Jurkat, Clone E6-1 (cell line): ENCODE measurements at places on chromosomes 12 and 14.
A peak's percentile ranks its signal among the peaks of the same experiment; 100 is the strongest.

- DNase-seq, result no peak
Observed at GRCh38 chr14:103510724-103511693, 11.6 kb downstream of the CKB start.

GRCh38 chr12:99736760-99737269 is 89.3 kb downstream of the GARIN6 start:
- DNase-seq, result no peak

GRCh38 chr12:75684678-75685616 is 173.5 kb upstream of the KRR1 start:
- no peak for DNase-seq

DNA sequence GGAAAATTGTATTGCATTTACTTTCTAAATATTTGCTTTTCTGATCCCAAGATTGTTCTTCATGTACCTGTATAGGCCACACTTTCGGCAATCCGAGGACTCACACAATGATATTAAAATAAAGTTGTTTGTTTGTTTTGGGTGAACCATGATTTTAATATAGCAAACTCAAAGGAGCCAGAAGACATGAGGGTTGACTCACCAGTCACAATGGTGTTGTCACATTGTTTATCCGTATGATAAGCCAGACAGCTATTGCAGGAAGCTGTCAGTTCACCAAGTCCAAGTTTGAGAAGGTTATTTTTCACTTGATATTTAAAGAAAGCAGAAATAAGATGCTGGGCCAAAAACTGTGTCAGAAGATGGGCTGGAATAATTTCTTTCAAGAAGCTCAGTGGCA is 67.1 kb upstream of the CPM start:
- no peak for DNase-seq

- DNase-seq, result no peak
Observed at GRCh38 chr12:113197518-113198077, 12.1 kb downstream of the RITA1 start.

DNA sequence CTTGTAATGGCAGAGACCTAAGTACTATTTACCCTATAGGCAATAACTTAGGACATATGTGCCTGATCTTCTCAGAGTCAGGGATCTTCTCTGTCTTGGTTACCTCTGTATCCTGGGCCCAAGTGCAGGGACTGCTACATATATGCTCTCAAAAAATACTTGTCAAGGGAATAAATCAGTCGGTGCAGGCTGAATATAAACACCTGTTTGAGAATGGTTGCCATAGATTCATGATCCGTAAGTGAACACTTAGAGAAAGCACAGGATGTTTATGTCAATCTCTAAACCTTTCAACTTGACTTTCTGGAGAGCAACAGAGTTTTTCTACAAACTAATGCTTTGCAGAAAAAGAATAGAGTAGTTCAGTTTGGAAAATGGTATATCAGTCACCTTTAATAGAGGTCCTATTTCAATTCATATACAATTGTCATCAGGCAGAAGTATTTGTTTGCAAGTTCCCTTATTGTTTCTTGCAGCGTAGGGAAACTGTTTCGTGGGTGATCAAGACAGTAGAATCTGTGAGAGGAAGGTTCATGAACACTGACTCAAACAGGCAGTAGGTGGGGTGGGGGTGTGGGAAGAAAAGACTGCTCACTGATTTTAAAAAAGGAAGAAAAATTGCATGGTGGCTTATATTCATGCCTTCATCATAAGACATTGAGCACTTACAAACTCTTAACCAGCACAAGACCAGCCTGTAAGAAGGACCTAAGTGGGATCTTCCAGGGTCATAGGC is 6.0 kb upstream of the UBE2N start:
- DNase-seq, result no peak

DNA sequence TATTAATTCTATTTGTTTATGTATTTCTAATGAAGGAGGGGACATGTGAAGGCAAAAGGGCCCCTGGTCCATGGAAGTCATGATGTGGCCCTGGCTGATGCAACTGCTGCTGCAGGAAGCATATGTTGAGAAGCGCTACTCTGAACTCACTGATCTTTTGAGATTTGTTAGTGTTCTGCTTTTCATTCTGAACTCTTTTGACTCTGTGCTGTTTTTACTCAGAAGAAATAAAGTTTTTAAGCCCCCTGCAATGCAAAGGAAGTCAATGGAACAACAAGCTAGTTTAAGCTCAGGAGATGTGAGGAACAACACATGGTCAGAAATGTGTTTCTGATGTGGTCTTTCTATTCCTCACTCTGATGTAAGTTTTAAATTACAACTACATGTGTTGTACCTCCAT is 88.9 kb upstream of the BTG1 start:
- no peak for DNase-seq

DNA sequence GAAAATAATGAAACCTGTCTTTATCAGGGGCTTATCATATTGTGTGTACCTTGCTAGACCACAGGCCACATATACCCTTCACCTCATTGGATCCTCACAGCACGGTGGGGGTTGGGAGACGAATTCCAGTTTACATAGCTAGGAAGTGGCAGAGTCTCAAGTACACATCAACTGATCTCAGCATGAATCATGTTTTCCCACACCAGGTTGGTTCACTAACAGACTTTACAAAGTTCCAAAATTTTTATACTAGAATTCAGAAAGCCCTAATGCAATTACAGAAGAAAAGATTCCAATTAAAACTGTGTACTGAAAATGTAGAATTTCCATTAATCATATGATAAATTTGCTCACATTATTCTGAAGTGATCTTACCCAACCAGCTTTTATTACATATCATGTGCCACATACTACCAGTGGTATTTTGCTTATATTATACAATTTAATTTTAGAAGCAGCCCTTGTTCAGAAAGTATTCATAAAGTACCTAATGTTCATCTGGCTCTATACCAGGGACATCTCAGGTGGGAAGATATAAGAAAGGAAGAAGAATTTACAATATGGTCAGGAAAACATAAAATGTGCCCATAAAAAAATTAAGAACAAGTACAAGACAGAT is 196.2 kb downstream of the ITPR2 start:
- no peak for DNase-seq

DNA sequence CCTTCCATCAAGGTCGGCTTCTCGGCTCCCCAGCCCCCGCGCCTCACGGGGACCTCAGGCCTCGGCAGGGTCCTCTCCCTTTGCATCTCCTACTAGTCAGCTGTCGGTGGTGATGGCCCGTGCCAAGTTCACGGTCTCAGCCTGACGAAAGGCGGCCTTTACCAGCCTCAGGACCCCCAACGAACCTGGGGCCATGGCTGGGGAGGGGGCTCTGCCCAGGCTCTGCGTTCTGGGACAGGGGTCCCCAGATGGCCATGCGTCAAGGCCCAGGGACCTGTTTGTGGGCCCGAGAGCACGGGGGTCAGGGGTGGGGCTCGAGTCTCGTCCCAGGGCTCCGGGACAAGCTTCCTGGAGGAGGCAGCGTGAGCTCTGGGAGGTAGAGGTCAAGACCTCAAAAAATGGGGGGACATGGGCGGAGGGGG is 32.8 kb upstream of the DEGS2 start:
- DNase-seq, result peak; percentile 11

- DNase-seq, result no peak
Observed at GRCh38 chr14:31200702-31200990, 6.9 kb downstream of the HECTD1 start.

- no peak for DNase-seq
Observed at GRCh38 chr14:104223101-104224041, 85.0 kb downstream of the KIF26A start.

GRCh38 chr14:95047754-95048153 is 109.6 kb downstream of the DICER1 start:
- DNase-seq, result no peak

DNA sequence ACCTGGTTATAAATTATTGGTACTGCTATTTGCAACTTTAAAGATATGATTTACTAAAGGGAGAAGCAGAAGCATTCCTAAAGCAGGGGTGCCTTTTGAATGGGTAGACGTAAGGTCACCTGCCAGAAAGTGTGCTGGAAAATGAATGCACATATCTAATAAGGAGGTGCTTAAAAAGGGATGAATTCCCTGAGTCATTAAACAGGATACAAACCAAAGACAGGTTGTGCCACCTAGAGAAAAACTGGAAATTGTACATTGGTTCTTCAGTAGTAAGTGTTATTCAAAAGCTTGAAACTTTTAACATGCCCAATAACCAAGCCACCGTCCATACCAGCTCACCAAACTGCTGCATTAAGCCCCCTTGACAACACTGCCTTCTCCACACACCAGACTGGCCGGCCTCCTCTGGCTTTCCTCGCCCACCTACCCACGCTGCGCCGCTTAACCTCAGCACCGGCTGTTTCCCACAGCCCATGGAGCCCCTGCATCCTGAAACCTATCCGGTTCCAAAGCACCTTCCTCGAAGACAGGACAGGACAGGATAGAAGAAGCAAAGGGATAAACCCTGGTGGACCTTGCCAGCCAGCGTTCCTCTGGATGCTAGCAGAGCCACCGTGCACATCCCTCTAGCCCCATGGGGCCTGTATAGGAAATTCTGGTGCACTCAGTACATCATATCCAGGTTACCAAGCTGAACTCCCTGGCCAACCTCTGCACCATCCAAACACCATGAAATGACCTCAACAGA is 201.5 kb upstream of the CAND1 start:
- no peak for DNase-seq

- DNase-seq, result peak; percentile 66
Observed at GRCh38 chr12:122326586-122326985, 60.3 kb upstream of the VPS33A start.

- DNase-seq, result peak; percentile 97
Observed at GRCh38 chr12:108568338-108569154, 6.2 kb downstream of the ISCU start.

- DNase-seq, result no peak
Observed at GRCh38 chr14:42229294-42229693, 622.6 kb downstream of the LRFN5 start.

DNA sequence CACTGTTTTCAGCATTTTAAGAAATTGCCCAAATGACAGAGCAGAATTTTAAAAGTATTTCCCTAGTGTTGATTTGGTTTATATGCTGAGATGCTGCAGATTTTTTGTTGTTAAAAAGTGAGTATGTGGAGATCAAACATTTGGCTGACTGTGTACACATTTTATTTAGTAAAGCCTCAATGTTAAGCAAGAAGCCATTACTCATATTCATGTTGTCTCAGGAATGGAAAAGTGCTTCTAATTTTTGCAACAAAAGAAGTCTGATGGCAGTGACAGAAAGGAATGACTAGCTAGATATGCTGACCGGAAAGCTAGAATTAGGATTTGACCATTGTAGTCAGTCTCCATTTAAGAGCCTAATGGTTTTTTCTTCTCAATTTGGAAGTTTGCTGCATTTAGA is 22.5 kb downstream of the SLC38A6 start:
- DNase-seq, result no peak

DNA sequence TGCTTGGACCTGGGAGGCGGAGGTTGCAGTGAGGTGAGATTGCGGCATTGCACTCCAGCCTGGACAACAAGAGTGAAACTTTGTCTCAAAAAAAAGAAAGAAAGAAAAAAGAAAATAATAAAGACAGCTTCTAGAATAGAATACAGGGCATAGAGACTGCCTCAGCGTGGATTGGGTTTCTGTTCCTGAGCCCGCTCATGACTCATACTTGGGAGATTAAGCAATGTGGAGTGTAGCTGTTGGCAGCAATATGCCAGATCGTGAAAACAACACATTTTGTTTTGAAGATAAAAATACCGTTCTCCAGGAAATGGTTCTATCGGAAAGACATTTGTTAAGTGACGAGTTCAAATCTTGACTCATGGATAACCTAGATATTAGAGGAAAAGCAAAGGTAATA is 67.2 kb downstream of the GLT1D1 start:
- no peak for DNase-seq

DNA sequence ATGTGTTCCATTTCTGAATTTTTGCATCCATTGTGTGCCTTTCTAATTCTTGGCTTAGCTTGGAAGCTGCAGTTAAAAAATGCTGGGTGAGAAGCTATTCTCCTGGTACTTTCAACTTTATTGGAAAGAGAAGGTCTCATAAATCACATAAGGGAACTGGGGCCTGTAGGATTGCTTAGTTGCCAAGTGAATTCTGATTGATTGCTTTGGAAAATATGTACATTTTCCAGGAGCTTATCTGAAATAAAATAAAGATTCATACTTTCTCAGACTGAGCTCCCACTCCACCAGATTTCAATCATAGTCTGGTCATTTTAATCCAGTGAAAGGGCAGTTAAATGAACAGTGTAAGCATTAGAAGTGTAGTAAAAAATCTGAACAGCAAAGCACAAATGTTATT is 50.0 kb upstream of the PRICKLE1 start:
- no peak for DNase-seq

GRCh38 chr12:92055877-92056276 is 89.8 kb downstream of the BTG1 start:
- DNase-seq, result no peak

DNA sequence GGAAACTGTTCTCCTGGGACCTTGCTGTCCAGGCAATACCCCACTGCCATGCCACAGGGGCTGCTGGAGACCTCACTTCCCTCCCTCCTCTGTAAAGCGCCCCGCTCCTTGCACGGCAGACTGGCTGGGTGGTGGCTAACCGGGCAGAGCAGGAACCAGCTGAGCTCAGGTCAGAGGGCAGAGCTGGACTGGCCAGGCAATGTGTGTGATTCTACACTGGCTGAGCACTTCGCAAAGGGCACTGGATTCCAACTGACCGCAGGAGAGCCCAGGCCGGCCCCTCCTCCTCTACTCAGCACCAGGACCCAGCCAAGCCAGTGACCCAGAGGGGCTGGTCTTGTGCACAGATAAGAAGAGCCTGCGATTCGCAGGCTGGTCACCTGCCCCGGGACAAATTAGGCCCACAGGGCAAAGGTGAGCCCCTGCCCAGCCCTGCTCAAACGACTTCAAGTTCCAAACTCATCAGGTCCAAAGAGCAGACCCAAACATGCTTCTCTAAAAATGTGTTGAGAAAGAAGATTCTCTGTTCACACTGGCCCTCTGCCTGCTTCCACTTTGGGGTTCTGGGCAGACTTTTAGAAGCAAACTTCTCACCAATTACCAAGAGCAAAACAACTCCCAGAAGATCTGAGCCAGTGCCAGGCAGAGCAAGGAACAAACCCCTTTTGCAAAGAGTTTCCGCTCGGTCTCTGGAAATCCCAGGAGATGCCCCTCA is 54.9 kb upstream of the DIO3 start:
- no peak for DNase-seq

DNA sequence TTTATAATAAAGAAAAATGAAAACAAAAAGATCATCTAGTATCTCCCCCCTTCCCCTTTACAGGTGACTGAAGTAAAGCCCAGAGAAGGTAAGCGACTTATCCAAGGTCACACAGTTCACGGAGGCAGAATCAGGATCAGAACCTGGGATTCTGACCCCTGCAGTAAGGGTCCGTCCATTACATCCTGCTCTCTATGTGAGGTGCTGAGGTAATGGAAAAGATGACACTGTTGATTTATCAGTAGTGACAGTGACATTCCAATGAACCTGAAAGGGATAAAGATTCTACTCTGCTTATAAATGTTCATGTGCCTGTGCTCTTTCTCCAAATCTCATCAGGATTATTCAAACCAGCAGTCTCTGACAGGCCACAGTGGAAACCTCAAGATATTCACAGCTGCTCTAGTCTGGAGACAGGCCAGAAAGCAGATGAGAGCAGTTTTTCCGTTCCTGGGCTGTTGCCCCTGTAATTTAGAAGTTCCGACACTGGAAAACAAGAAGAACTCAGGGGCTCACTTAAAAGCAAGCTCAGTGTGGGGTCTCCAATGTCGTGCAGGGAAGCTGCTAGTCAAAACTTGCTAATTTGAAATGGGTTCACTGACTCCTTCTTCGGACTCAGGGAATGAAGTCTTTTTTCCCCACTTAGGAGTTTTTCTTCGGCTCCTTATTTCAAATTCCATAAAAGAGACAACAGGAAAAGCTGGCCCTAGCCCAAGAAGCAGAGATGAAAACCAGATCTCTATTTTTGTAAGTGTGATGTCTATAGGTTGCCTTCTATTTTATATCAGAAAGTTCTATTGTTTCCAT is 131.8 kb upstream of the EEA1 start:
- DNase-seq, result no peak

- peak; percentile 28 for DNase-seq
Observed at GRCh38 chr12:1644534-1645438, 15.8 kb downstream of the WNT5B start.
